Stimulated activated CD4-positive, alpha-beta T cell treated with anti-CD3 and anti-CD28 coated beads, Interleukin-1b, Interleukin-23, amount 100 ng/mL, for 4 hours (primary cell): ENCODE measurements at places on chromosomes 6 and 20.

GRCh38 chr6:105204331-105204730, 24.5 kb upstream of the POPDC3 start:
- DNase-seq: no peak

GRCh38 chr6:41236276-41236675, 8.1 kb downstream of the TREML4 start:
- DNase-seq: no peak

GRCh38 chr6:34374069-34374468, 18.4 kb downstream of the NUDT3 start:
- DNase-seq: no peak

DNA sequence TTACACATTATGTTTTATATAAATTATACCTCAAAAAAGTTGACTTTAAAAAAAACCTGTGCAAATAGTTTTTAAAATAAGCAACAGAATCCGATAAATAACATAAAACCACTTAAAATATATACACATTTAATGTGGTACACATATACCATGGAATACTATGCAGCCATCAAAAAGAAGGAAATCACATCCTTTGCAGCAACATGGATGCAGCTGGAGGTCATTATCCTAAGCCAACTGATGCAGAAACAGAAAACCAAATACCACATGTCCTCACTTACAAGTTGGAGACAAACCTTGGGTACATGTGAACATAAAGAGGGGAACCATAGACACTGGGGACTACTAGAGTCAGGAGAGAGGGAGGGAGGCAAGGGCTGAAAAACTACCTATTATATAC, 4.0 kb upstream of the DEFB121 start:
- DNase-seq: no peak

- DNase-seq: no peak
Measured at GRCh38 chr6:70857387-70858077, 99.3 kb downstream of the B3GAT2 start.

GRCh38 chr20:35003211-35004031, 47.8 kb downstream of the MYH7B start:
- DNase-seq: no peak

DNA sequence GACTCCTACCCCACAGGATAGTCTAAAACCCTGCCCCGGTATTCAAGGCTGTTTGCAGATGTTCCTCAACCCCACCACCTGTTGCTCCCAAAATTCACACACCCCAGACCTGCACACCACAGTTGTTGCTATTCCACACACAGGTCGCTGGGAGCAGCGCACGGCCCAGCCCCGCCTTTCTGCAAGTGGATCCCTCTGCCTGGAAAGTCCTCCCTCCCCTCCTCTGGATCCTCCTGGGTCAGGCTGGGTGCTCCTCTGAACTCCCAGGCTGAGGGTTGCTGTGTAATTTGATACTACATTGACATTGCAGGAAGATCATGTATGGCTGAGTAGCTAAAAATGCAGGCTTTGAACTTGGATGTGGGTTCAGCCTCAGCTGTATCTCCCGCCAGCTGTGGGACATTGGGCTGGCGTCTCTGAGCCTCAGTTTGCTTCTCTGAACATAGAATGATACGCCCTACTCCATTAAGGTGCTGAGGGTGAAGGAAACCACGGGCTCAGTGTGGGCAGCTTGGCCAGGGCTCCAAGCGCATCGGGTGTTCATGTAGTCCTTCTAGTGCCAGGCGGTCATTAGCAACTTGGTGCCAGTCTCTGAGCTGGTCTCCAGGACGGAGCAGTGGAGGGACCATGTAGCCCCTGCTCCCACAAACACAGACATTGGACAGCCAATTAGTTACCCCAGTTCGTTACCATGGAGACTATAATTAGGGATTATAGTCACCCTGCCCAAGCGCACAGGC, 13.9 kb upstream of the CCN5 start:
- DNase-seq: no peak

- DNase-seq: no peak
Measured at GRCh38 chr20:6660441-6660840, 107.0 kb upstream of the BMP2 start.

DNA sequence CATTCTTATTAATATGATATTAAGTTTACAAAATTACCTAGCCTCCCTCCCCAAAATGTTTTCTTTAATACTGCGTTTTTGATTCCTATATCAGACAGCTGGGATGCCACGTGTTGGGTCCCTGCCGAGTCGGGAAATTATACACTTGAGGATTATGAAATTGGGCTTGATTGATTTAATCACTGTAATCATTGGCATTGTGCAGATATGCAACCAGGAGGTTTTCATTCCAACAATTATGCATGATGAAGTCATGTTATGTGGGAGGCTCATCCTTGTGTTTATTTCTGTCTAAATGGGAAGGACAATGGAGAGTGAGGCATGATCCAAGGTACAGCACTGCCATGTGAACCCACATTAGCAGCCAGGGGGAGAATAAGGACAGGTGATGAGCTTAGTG, 30.6 kb upstream of the RIPOR2 start:
- no peak for DNase-seq

GRCh38 chr6:42693725-42694323, 28.6 kb downstream of the PRPH2 start:
- DNase-seq: no peak

GRCh38 chr6:130932438-130932837, 105.2 kb downstream of the SMLR1 start:
- DNase-seq: no peak

- DNase-seq: no peak
Measured at GRCh38 chr6:107103082-107103481, 12.2 kb downstream of the BEND3 start.

- no peak for DNase-seq
Measured at GRCh38 chr20:57190536-57191264, 75.7 kb downstream of the BMP7 start.

DNA sequence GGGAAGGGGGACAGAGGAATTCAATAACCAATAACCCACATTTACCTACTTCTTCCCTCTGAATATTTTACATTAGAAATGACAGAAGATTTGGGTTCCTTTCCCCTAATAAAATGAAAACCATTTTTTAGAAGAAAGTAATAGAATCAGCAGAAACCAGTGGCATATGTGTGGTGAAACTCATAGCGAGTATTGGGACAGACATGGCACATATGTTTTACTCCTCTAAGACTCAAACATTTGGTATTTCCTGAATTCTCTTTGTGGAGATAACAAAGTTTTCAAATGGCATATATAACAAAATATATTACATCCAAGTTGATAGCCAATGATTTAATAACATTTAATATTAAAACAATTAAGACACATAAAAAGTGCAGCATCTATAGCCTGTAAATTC, 12.9 kb upstream of the BEND3 start:
- no peak for DNase-seq

DNA sequence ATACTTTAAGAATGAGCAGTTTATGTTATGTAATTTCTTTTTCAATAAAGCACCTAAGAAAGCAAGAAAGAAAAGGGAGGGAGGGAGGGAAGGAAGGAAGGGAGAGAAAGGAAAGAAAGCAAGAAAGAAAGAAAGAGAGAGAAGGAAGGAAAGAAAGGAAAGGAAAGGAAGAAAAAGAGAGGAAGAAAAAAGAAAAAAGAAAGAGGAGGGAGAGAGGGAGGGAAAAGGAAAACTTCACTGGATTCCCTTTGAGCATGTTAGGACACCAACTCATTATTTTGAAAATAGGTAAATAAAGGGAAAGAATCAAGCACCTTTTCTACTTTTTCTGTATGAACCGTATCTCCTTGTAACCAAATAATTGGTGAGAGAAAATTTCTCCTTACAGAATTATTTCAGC, 32.3 kb upstream of the TOP1 start:
- DNase-seq: no peak

DNA sequence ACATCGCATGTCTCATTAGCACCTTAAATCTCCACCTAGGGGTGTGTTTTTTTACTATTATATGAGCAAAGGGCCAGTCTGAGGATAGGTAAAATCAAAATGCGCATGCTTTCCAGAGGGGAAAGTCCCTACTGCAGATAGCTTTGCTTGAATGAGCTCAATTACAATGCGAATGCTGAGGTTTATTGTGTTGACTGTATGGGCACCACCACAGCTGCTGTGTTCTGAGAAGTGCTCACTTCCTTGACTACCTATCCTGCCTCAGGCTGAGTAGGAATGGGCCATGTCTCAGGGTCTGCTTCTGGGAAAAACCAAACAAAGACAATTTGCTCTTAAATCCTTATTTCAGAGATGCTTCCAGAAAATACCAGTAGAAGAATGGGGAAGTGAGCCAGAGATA, 36.6 kb downstream of the MOCS1 start:
- DNase-seq: no peak

GRCh38 chr6:161061576-161061975, 70.0 kb downstream of the MAP3K4 start:
- DNase-seq: no peak

DNA sequence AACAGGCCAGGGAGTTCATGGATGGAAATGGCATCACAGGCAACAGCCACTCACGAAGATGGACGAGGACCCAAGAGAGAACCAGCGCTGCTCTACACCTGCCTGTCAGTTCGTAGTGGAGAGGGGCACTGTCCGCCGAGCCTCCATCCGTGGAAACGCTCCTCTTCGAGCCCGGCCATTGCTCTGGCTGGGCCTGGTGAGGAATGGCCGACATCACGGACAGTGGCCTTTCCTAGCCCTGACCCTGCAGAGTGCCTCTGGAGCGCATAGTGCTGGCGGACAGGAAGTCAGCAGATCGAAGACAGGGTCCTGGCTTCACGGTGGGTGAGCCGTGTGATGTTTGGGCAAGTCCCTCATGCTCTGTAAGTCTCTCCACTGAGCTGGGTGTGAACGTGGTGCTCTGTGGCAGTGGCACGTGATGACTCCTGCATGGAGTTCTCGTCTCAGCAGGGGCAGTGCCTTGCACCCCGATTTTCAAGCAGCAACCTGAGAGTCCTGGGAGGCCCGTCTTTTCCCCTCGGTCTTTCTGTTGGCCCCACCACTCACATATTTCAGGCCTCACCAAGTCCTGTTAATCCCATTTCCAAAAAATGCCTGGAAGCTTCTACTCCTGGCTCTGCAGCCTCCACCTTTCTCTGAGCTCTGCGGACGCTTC, 214.4 kb downstream of the ERMARD start:
- no peak for DNase-seq

- DNase-seq: no peak
Measured at GRCh38 chr20:46139266-46139889, 21.3 kb downstream of the CD40 start.

DNA sequence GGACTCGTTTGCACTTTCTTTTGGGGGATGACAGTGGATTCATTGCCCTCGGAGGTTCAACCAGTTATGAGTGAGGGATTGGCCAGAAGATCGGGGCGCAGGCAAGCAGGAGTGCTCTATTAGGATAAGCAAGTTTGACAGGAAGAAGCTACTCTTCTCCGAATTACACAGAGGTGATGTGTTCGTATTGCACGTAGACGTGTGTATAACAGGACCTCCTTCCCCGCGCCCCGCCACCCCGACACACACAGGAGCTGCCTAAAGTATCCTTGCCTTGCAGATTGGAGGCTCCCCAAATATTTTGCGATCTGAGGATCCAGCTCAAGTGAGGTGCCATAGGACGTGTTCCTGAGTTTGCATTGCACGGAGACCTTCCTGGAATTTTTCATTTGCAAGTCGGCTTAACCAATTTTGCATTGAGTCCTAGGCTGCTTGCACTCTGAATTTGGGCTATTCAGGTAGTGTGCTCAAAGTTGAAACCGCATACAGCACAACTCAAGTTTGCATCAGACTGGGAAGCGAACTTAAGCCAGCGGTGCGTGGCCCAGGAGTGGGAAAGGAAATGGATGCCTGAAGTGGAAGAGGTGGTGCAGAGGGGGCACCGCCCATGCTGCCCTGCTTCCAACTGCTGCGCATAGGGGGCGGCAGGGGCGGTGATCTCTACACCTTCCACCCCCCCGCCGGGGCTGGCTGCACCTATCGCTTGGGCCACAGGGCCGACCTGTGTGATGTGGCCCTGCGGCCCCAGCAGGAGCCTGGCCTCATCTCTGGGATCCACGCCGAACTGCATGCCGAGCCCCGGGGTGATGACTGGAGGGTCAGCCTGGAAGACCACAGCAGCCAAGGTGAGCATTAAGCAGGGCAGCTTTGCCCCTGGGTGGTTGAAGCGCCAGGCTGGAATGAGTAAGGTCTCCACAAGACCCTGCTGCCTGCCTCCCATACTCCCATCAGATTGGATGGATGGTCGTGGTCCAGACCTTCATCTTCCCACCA, 770 bp downstream of the TCF19 start:
- DNase-seq: no peak

GRCh38 chr6:108321253-108321747, 26.4 kb downstream of the AFG1L start:
- no peak for DNase-seq

DNA sequence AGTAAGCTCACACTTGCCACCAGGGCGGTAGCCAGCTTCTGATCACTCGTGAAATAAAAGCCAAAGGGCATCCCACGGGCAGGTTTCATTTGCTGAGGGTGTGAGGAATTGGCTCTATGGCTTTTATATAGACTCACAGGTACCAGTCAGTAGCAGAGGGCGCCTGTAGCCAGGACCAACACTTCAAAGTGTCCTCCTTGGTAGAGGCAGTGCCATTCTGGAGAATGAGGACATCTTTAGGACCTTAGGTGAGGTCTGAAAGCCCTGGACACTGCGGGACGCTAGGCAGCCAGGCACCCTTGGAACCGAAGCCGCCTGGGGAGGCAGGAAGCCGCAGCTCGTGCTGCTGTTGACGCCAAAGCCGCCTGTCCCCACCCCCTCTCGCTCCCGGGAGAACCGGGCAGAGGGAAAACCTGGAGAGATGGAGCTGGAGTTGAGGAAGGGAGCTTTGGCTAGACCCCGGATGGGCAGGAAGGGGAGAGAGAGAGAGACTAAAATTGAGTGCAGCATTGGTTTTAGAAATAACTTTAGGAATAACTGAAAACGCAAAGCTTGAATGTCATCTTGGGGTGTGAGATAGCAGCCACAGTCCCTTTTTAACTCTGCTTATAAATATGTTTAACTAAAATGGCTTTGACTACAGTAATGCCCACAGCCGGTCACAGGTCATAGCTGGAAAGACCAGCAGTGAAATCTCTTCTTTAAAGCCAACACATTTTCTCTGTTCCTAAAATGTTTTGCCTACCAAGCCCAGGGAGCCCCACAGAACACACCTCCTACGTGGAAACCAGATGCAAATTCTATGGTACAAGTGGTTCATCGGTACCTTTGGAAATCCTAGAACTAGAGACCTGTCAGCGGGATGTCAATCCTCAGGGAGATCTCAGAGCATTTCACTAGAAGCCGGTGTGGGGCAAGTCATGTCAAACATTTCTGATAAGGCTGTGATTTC, 128.5 kb upstream of the CDYL start:
- no peak for DNase-seq

- no peak for DNase-seq
Measured at GRCh38 chr6:105330364-105330763, 72.5 kb downstream of the PREP start.

- no peak for DNase-seq
Measured at GRCh38 chr20:58519940-58520712, 4.9 kb upstream of the APCDD1L start.

DNA sequence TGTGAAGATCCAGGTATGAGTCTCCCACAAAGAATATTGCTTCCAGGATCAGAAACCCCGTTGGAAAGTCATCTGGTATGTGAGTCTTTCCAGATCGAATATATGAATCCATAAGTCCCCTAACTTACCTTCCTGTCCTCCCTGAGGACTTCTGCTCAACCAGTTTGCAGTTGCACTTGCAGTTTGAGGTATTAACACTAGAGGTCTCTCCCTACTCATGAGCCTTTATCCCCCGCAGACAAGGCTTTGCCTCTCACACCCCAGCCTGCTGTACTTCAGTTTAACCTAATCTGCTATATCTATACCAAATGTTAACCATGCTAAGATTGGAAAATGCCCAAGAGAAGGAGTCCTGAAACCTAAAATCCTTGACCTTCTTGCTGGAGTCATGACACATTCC, 135.3 kb upstream of the DEFB112 start:
- DNase-seq: no peak
